A549 treated with DMSO at 1 μM for 4 hours (cell line): ENCODE measurements at places on chromosomes 2 and 18. TPM values are rescaled to one million over a fixed set of nuclear protein-coding genes. Genes with fewer than 3 reads are reported as not detected.

ST8SIA3 gene
- not detected in 5 replicates for total RNA-seq

CARF gene
- total RNA-seq: 0.85 to 1.9 TPM (median 1.0 TPM) in 5 replicates

DYNAP gene
- not detected in 5 replicates for total RNA-seq

TTR gene
- total RNA-seq: 0.16 to 0.41 TPM in 2 of 5 replicates, not detected in the others

UGT1A6 gene
- 1.1 to 1.3 TPM (median 1.3 TPM) in 5 replicates for total RNA-seq

WDR35 gene
- 14.1 to 17.5 TPM (median 16.6 TPM) in 5 replicates for total RNA-seq

POTEI gene
- 0.01 TPM in 1 of 5 replicates, not detected in the others for total RNA-seq

KLHL41 gene
- total RNA-seq: 0.14 to 0.20 TPM (median 0.17 TPM) in 5 replicates

MREG gene
- total RNA-seq: 4.7 to 6.4 TPM (median 5.2 TPM) in 5 replicates

TRAF3IP1 gene
- 11.1 to 16.3 TPM (median 13.2 TPM) in 5 replicates for total RNA-seq

RAB27B gene
- total RNA-seq: 11.2 to 20.5 TPM (median 14.8 TPM) in 5 replicates

CTLA4 gene
- total RNA-seq: not detected in 5 replicates

MERTK gene
- total RNA-seq: 1.7 to 2.7 TPM (median 2.1 TPM) in 5 replicates

TNFRSF11A gene
- total RNA-seq: 6.3 to 11.9 TPM (median 9.5 TPM) in 5 replicates

FRZB gene
- 0.07 to 0.09 TPM in 2 of 5 replicates, not detected in the others for total RNA-seq

EPHA4 gene
- total RNA-seq: 0.37 to 1.2 TPM (median 0.72 TPM) in 5 replicates

STK11IP gene
- 15.2 to 21.1 TPM (median 19.5 TPM) in 5 replicates for total RNA-seq

TRABD2A gene
- total RNA-seq: 8.9 to 10.8 TPM (median 10.3 TPM) in 5 replicates

CDH2 gene
- total RNA-seq: 33.3 to 52.2 TPM (median 44.8 TPM) in 5 replicates

CIB4 gene
- total RNA-seq: 0.16 to 0.31 TPM (median 0.26 TPM) in 3 of 5 replicates, not detected in the others

RPRM gene
- not detected in 5 replicates for total RNA-seq

EVA1A gene
- total RNA-seq: 12.6 to 14.0 TPM (median 12.7 TPM) in 5 replicates

RAB31 gene
- 25.5 to 35.5 TPM (median 32.2 TPM) in 5 replicates for total RNA-seq

LHCGR gene
- not detected in 5 replicates for total RNA-seq

CRYGC gene
- not detected in 5 replicates for total RNA-seq

DNER gene
- 5.6 to 9.1 TPM (median 6.7 TPM) in 5 replicates for total RNA-seq

ABCG8 gene
- not detected in 5 replicates for total RNA-seq
